Upper lobe of left lung (tissue), 6 donors: ENCODE measurements at places on chromosomes 1 and 21. TPM values are rescaled to one million over a fixed set of nuclear protein-coding genes. Genes with fewer than 3 reads are reported as not detected.
A peak's percentile ranks its signal among the peaks of the same experiment; 100 is the strongest.

DNA sequence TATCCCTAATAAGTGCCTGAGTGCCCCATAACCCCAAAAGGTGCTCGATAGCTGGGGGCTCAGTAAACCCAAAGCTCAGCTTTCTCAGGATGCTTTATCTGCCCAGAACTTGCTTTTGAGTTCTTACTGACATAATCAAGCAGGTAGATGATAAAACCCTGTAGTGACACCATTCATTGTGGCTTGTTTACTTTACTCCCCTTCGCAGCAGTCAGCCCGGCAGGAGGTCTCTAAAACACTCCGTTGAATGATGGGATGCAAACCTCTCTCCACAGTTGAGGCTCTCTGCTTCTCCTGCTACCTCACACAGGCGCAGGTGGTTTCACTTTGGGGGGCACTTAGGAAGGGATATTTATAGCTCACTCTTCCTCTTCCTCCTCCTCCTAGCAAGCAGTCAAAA lies 349.4 kb downstream of the HLX start:
- DNase-seq: no peak

- DNase-seq: no peak
These were observed 240.6 kb downstream of the BRINP2 start for GRCh38 chr1:177411381-177411780.

- DNase-seq: no peak
These were observed 55.8 kb upstream of the CLDN14 start for GRCh38 chr21:36535618-36536241.

- DNase-seq: no peak
These were observed 65.9 kb downstream of the SLC66A1 start for GRCh38 chr1:19377812-19378718.

DPT gene
- total RNA-seq: 19.5 TPM

TCHH gene
- 0.20 TPM for total RNA-seq

GRCh38 chr1:245576323-245576722 lies 421.5 kb downstream of the KIF26B start:
- no peak for DNase-seq

ZNF684 gene
- total RNA-seq: 3.1 TPM

PLEKHA6 gene
- 3.3 TPM for total RNA-seq

- no peak for DNase-seq
These were observed 332.8 kb downstream of the KCTD3 start for GRCh38 chr1:215899901-215900300.

DNA sequence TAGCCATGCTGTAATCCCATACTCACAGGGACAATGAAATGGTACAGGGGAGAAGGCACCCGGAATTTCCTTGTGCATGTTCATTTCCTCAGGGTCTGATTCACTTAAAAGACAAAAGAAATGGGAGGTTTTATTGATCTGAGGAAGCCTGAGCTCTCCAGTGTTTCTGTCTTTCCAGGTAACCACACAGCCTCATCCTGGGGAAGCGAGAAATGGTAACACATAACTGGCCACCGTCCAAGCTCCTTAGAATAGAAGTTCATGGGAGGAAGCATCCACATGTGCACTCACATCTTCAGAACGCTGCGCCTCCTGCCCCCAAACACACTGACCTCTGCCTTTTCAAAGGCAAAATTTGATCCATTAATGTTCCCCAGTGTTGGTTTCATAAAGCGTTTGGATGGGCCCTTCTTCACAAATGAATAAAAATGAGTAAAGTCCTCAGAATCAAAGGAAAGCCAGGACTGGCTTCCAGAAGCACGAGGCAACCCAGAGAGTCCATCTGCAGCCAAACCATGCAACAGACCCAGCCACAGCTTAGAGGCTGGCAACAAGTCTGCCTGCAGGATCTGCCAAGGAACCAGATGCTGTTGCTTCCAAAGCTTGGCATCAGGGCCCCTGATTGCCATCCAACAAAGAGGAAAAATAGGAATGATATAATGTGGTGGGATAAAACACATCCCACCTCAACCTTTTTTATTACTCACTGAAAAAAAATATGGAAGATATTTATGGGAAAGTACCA lies 120.3 kb downstream of the ZBTB18 start:
- DNase-seq: no peak

IFNAR1 gene
- 17.1 TPM for total RNA-seq

GRCh38 chr1:177592624-177593023 lies 377.2 kb downstream of the SEC16B start:
- no peak for DNase-seq

DNA sequence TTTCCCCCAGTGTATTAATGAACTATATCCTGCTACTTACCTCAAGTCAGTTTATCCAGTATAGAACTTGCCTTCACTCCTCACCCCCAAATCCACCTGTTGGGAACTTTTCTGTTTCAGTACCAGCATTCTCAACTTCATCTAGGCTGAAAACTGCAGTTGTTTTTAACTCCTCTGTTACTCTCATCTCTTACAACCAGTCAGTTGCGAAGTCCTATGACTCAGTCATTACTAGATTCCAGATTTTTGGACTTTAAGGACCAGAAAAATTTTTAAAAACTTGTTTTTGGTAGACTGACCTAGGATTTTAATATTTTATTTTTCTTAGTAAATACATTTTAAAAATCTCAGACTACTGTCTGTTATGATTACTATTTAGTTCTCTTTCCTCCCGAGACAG lies 8.1 kb downstream of the GNAI3 start:
- no peak for DNase-seq

LRRC71 gene
- 9.4 TPM for total RNA-seq

DNA sequence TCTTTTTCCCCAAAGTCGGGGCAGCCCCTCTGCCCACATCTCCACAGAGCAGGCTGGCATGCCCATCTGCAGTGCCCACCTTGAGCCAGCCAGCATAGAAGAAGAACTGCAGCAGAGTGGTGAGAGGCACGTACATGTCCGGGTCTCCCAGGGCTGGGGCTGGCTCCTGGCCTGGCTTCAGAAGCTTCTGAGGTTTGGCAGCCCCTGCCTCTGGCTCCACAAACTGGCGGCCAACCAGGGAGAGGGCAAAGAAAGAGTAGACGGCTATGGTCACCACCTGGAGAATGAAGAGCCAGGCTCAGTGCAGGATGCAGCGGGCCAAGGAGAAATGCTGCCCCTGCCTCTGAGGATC lies 3.0 kb downstream of the BEST4 start:
- no peak for DNase-seq

- no peak for DNase-seq
These were observed 18.7 kb downstream of the DUSP10 start for GRCh38 chr1:221723018-221723847.

GRCh38 chr1:25808481-25809244 lies 8.7 kb downstream of the SELENON start:
- DNase-seq: peak; percentile 64

DNA sequence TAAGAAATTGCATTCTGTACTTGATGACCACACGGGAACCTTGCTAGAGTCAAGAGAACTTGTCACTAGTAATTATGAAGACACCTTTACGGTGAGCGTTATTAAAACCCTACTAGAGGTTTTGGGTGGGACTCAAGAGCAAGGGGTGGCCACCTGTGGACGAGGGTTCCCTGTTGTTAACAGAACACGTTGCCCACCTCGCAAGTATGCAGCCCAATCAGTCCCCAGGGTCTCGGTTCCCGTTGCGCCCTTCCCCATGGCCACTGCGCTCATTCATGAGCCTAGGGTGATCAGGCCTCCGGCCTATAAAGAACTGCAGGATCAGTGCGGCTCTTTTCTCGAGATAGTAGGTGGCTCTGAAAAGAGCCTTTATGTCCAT lies 30.2 kb upstream of the RNF187 start:
- no peak for DNase-seq

ANKRD34A gene
- 2.1 TPM for total RNA-seq

UCK2 gene
- 15.2 TPM for total RNA-seq

SLC30A2 gene
- 0.09 TPM for total RNA-seq

DNA sequence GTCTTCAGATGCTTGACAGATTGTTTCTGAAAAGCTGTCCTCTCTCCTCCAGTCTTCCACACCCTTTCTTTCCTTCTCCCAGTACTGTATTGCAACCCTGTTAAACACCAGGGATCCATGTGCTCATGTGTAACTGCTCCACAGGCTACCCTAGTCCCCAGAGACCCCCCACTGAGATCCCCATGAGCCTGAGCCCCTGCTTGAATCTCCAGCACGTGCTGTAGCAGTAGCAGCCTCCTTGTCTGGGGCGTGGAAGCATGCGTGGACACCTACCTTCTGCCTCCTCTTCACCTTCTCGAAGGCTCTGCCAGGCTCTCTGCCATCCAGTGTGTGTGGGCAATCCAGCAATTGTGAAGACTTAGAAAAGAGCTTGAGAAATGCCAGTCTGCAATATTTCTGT lies 25.2 kb downstream of the GPR137B start:
- no peak for DNase-seq

AADACL3 gene
- total RNA-seq: not detected

SLC2A1 gene
- 9.9 TPM for total RNA-seq

DNA sequence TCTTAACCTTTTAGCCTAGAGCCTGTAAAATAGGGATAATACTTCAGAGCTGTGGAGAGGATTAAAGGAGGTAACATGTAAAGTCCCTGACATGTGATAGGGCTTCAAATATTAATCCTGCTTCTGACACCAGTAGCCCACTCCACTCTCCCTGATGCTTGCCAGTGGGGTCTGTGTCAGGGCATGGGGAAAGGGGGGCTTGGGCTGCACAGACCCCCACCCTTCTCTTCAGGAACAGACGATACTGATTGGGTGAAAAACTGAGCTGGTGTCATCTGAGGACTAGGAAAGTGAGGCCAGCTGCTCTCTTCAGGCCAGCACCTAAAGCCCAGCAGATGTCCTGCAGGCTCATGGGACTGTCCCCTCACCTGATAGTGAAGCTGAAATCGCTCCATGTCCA lies 27.0 kb upstream of the MEF2D start:
- no peak for DNase-seq
